ENCODE measurements at places on chromosomes 1 and 21.

- no peaks in the 10 kb centered on the region for H3K27me3 ChIP-seq
- H3K4me1 ChIP-seq = peaks cover 19% of the 10 kb centered on the region
- peaks cover 31% of the 10 kb centered on the region for H3K36me3 ChIP-seq
- no peak overlapping the region for H3K27ac ChIP-seq
- H3K4me3 ChIP-seq = no peak overlapping the region
- no peak for DNase-seq
Measured at GRCh38 chr1:162502928-162503327, 5.3 kb downstream of the UHMK1 start.

GRCh38 chr21:44549525-44550211 is 1.6 kb downstream of the KRTAP10-2 start:
- no peaks in the 10 kb centered on the region for H3K27me3 ChIP-seq
- no peak overlapping the region for H3K4me3 ChIP-seq
- no peak for DNase-seq
- no peaks in the 10 kb centered on the region for H3K36me3 ChIP-seq

DNA sequence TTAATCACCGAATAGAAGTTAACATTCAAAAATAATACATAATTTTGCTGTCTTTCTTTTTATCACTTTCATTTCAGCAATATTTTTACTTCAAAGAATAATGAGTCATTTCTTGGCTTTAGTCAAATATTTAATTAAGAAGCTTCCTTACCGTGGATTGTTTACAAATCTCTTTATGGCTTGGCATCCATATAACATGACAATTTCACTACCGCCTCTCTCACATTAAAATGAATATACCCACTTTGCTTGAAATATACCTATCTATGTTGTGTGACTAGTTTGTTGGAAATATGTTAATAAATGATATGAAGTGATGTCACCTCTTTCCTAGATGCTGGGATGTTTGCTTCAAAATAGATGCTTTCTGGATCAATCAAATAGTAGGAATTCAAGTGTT is 1203.9 kb downstream of the AMY1C start:
- no peak overlapping the region for H3K4me3 ChIP-seq
- no peaks in the 10 kb centered on the region for H3K4me1 ChIP-seq
- no peak overlapping the region for H3K27ac ChIP-seq
- H3K27me3 ChIP-seq = no peaks in the 10 kb centered on the region

- H3K4me3 ChIP-seq = no peak overlapping the region
- DNase-seq = no peak
- H3K4me1 ChIP-seq = no peaks in the 10 kb centered on the region
Measured at GRCh38 chr1:185735701-185736064, 1.5 kb downstream of the HMCN1 start.

- no peaks in the 10 kb centered on the region for H3K27me3 ChIP-seq
- H3K4me3 ChIP-seq = no peak overlapping the region
- no peak overlapping the region for H3K27ac ChIP-seq
- peaks cover 14% of the 10 kb centered on the region for H3K4me1 ChIP-seq
- H3K36me3 ChIP-seq = no peaks in the 10 kb centered on the region
Measured at GRCh38 chr21:43934716-43935705, 70.0 kb downstream of the AGPAT3 start.

DNA sequence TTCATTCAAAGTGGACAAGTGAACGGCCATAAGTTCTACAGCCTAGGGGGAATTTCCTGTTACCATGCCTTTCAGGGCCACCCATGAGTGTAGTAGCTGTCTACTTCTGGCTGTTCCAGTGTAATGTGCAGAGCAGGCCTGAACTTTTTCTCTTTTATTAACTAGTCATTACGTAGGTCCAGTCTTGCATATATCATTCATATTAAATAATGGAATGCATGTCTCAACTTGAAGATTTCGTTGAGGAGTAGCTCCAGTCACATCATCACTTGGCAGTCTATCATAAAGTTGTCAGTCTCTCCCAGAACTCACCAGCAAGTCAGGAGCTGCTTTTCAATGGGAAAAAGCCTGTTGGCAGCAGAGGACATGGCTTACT is 12.0 kb upstream of the GIPC2 start:
- no peak overlapping the region for H3K27ac ChIP-seq
- no peaks in the 10 kb centered on the region for H3K27me3 ChIP-seq
- no peak for DNase-seq
- no peaks in the 10 kb centered on the region for H3K36me3 ChIP-seq
- H3K4me1 ChIP-seq = no peaks in the 10 kb centered on the region
- no peak overlapping the region for H3K4me3 ChIP-seq

GRCh38 chr1:204696606-204697005 is 11.1 kb upstream of the LRRN2 start:
- no peak overlapping the region for H3K27ac ChIP-seq
- no peak for DNase-seq
- H3K4me3 ChIP-seq = no peak overlapping the region
- no peaks in the 10 kb centered on the region for H3K4me1 ChIP-seq
- H3K36me3 ChIP-seq = no peaks in the 10 kb centered on the region

Measured in CD8-positive, alpha-beta memory T cell (primary cell).